Stimulated activated CD8-positive, alpha-beta memory T cell treated with anti-CD3 and anti-CD28 coated beads, Interleukin-2, amount 100 ng/mL, for 48 hours (primary cell): ENCODE measurements at places on chromosomes 12 and 14.

DNA sequence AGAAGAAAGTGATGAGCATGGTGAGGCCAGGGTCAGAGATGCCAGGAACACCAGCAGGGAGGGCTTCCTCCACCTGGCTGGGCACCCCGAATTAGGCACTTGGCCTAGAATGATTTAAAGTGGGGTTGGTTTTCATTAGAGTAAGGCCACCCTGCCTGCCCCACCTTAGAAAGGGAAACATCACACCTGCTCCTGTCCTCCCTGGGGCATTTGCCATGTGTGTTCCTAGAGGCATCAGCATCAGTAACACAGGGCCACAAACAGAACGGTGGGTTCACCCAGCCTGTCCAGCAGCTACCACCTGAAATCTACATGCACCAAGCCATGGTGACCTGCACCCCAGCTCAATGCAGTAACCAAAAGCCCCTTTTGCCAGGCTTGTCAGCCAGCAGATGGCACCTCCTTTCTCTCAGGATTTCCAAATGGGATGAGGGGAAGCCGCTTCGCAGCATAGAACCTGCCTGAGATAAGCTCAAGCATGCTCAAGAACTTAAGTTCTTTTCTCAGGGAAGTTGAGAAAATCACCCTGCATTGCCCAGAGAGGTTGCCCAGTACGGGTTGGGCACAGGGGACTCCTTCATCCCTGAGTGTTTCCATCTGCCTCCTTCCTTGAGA lies 338.8 kb downstream of the DPF3 start:
- DNase-seq, result no peak

- no peak for DNase-seq
These were observed 14.5 kb upstream of the IL22 start for GRCh38 chr12:68267892-68268396.

DNA sequence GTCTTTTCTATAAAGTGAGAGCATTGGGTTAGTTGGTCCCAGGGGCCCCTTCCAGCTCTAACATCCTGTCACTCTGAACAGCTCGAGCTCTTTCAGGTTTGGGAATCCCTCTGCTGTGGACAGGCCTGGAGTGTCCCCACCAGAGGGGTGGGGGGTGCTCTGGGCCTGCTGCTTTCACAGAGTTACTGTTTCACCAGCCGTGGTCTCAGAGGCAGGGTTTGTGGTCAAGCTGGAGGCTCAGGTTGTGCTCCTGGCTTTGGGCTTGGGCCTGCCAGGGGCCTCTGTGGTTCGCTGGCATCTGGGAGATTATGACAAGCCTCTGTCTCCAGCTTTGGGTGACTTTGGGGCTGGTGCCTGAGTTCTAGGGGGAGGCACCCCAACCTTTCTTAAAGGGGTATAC lies 59.6 kb downstream of the FBXL14 start:
- no peak for DNase-seq

DNA sequence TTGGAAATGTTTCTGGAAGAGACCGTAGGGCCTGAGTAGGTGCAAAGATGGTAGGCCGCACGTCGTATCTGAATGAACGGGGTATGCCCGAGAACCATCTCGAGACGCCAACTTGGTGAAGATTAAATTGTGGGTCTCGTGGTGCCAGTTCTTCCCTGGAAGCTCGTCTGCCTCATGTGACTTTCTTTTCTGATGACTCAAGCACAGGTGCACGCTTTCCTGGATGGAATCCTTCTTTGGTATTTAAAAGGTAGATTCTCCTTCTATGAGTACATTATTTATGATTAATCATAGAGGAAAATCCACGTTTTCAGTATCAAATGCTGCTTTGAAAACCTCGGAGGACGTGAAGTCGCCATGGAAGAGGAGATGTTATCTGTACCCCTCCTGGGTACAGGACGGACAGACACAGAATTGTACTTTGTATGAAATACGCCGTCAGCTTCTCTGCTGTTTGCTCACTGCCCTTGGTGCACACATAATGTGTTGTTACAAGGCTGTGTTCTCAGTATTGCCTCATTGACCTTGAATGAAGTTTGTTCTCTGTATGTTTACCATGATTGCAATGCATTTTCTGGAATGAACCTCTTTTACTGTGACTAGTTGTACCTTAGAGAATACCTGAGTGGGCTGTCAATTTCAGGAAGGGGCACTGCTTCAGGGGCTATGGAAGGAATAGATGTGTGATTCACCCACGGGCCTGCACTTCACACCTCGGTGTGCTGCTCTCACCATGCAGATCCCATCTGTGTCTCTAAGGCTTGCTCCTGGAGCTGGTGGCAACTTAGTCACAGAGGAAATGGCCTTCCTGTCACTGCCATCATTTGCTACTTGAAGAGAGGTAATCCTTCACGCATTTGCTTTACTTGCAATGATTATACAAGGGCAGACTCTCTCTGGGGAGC lies 137.3 kb upstream of the RTL1 start:
- no peak for DNase-seq

GRCh38 chr14:103209054-103209453 lies 85.8 kb downstream of the TNFAIP2 start:
- no peak for DNase-seq

GRCh38 chr14:32027255-32027939 lies 49.7 kb upstream of the ARHGAP5 start:
- DNase-seq, result no peak

GRCh38 chr14:38989922-38990546 lies 113.0 kb downstream of the SEC23A start:
- DNase-seq, result no peak

DNA sequence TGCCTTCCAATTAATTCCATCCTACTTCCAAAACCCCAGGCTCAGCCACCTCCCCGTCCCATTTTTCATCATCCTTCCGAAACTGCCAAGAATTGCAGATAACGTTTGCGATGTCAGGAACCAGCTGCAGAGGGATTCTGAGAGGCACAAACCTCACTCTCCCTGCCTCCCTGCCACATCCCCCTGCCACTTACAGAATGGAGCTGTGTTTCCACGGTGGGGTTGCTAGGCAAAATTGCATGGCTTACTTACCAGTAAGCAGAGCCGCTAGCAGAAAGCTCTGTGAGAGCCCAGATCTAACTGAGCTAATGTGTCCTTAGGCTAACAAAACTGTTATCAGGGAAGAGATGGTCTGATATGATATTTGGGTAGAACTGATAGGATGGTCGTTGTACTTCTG lies 127.4 kb downstream of the KCNK10 start:
- DNase-seq, result no peak

DNA sequence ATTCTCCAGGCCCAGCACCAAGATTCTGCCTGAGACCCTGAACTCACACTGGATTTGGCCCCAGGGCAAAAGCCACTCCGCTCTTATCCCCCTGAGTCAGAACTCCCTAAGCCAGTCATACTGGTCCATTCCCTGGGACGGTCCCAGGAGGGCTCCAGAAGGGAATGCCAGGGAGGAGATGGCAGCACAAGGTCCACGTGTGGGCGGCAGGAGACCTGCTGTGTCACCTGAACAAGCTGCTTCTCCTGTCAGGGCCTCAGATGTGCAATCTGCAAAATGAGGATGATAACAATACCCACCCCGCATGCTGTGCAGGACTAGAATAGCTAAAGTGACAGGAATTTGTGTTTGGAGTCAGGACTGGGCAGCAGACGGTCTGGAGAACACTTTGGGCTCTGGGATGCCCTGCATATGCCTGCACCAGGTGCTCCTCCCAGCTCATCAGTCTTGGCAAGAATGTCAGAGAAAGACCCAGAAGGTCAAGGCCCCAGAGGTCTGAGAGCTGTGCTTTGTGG lies 40.3 kb downstream of the CMKLR1 start:
- DNase-seq, result no peak

DNA sequence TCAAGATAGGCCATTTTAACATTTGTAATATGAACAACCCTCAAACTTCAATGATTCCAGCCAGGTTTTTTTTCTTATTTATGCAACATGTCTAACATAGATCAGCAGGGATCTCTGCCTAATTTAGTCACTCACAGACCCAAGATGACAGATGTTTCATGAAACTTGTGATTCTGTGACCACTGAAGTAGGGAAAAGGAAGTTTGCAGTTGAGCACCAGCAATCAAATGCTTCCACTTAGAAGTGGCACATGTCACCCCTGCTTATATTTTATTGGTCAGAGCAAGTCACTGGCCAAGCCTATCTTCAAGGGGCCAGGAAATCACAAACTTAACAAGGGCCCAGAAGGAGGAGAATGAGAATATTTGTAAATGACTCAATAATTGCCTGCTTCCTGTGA lies 150.6 kb downstream of the BCAT1 start:
- DNase-seq, result no peak

DNA sequence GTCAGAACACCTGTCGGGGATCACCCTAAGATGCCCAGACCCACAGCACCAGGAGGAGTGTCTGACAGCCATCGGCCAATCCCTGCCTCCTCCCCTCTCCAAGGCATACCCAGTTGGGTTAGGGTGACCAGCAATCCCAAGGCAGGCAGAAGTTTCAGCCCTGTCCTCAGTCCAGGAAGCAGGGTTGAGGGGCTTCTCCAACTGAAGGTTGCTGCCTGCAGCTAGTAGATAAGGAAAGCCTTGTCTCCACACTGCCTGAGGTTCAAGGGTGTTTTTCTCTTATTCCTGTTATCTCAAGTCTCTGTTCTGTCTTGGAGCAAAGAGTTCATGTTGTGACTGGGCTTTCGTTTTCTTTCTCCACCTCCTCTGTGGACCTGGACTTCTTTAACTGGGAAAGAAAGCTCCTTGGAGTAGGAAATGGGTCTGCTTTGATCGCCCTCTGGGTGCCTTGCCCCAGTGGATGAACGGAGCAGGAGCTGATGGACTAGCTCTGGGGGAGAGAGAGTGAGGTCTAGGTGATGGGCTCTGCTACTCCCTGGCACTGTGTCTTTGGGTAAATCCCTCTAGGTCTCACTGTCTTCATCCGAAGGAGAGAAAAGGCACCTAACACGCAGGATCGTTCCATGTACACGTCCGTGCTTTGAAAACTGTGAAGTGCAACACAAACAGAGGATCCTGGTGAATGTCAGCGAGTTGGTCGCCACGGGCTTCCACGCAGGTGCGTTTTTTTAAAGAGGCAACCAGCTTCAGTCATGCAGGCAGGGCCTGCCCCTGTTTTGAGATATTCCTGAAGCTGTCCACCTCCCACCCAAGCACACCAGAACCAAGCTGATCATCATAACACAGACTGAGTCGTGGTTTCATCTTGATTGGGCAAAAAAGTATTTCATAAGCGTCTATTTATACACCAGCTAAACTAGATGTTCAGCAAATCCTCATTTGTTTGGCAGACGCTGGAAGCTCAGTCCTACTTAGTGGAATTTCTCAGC lies 52.5 kb upstream of the FOXN3 start:
- no peak for DNase-seq

- DNase-seq, result no peak
These were observed 5.4 kb upstream of the CCDC177 start for GRCh38 chr14:69580009-69580577.

DNA sequence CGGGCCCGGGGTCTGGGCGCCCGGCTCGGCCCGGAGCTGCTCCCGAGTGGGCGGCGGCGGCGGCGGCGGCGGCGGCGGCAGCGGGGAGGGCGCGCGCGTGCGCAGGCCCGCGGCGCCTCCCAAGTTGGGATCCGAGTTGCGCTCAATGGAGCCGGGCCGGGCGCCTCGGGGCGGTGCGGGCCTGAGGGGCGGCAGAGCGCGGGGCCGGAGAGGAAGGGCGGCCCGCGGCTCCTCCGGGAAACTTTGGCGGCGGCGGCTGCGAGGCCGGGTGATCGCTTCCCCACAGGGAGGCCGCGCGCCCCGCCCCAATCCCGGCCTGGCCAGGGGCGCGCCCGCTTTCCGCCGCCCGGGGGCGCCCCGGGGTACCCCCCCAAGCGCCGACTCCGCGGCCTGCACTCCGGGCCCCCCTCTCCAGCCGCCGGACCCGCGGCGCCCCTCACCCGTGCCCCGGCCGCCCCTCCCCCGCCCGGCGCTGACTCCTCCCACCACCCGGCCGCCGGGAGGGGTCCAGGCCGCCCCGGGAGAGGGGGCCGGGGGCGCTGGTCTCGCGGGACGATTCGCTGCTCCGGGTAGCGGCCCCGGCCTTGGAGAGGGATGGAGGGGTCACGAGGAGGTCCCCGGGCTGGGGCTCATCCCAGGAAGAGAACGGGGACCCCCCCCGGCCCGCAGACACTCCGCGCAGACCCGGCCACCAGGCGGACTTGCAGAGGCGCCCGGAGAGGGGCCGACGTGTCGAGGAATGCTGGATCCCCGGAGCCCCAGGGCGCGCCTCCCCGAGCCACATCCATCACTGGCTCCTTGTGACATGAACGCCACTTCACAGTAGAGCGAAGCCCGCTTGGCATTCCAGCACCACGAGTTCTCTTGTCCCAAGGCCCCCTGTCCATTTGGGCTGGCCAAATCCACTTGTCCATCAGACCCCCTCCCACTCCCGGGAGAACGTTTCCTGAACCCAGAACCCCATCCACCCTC lies at the start of gene RILPL1:
TSS of gene RILPL1 (minus strand) at position 48 of the 972 bp plus-strand sequence. CDS start 237 bp downstream, outside the sequence.
- peak; percentile 23 for DNase-seq

GRCh38 chr14:103699901-103700752 lies 15.1 kb downstream of the XRCC3 start:
- DNase-seq, result no peak

GRCh38 chr14:90815822-90816662 lies at the start of gene TTC7B:
Gene TTC7B (minus strand): TSS chr14:90816430. CDS start chr14:90816295, 135 bp downstream.
- no peak for DNase-seq

DNA sequence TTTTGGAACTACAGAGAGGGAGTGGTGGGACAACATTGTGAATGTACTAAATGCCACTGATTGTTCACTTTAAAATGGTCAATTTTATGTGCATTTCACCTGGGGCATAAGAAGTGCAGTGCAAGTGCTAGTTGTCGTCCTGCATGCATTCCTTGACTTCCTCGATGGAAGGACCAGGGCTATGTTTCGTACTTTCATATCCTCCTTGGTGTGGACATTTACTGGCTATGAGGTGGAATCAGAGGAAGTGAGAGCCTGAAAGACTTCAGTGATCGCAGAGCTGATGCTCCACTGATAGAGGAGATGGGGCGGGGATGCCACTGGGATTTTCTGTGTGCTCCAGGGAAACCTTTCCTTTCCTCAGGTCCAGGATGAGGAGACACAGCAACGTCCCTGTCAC lies 54.1 kb upstream of the DDX11 start:
- no peak for DNase-seq

- no peak for DNase-seq
These were observed 186.4 kb downstream of the PIWIL1 start for GRCh38 chr12:130523863-130524614.

DNA sequence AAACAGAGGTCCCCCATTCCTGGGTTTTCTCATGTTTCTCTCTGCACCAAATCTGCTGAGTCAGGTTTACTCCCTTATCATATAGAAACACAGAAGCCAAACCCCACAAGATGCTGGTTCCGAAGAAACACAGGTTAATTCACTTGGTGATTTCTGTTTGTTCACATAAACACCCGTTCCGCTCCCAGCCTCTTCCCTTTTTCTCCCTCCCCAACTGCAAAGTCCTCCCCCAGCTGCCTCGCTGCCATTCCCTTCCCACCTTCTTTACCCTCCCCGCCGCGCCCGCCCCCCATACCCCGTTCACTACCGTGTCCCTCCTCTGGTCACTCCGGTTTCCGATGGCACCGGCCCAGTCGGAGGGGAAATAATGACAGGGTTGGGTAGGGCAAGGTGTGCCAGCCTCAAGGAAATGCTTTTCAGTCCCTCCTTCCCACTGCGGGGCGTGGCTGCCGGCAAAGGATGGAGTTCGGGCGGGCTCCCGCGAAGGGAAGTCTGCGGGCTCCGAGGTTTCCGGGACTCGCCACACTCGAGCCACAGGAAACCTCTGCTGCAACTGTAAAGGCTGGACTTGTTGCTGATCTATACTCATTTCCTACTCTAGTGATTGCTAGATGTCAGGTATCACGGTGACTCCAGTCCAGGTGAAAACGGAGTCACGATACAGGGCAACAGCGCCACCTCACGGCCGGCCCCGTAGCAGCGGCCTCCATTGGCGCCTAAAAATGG lies at the start of gene STYK1:
TSS of gene STYK1 (minus strand) at position 394 of the 726 bp plus-strand sequence. CDS start 39,434 bp downstream, outside the sequence.
- peak; percentile 69 for DNase-seq
